ENCODE measurements at places on chromosomes 2 and 18.

DNA sequence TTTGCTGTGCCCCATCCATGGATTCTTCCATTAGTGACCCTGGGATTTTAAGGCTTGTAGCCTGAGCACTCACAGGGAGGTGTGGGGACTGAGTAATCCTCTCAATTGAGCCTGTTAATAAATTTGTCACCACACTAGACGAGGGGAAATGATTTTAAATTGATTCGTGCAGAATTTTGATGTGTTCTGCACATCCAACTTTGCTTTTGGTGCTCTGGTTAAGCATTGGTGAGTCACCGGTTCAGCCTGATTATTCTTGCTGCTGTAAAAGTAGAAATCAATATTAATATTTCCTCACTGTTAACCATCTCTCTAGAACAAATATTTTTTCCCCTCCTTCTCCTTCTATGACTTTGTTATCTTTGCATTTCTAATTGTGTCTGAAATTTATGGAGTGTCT, 482.0 kb downstream of the TSN start:
- no peak for DNase-seq

DNA sequence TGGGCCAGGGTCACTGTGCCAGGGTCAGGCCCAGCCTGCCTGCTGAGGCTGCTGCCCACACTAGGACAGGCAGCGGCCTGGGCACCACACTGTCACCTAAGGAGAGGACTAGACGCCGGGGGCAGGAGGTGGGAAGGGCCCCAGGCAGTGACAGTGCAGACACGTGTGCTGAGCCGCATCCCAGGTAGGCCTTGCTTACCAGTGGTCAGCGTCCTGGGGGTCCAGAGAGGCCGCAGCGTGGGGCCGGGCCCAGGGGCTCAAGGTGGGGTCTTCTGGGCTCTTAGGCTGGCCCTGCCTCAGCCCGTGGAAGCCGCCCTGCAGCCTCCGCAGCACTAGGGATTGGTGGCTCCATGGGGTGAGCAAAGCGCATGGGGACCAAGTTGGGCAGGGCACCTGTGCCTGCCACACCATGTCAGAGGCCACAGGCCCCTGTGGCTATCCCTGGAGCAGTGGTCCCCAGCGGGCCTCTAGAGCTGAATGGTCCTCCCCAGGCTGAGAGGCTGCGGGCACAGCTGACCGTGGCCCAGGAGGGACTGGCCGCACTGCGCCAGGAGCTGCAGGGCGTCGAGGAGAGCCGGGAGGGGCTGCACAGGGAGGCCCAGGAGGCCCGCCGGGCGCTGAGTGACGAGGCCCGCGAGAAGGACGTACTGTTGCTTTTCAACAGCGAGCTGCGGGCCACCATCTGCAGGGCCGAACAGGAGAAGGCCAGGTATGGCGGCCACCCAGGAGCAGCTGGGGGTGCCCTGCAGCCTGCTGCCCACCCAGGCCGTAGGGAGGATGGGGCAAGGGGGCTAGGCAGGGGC, 35.2 kb upstream of the SNED1 start:
- no peak for DNase-seq

DNA sequence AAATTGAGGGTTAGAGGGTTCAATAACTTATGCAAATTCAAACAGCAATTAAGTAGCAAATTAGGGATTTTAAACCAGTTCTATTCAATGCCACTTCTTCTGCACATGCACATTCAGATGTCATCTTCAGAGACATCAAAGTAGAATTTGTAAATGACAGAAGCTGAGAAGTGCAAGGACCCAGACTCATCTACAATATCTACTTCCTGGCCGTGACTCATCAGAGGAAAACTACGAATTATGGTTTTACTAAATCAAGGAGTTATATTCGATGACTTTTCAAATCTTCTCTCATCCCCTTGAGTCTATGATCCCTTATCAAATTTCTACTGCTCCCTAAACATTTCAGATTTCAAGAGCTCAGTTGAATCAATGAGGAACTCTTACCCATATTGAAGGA, 20.0 kb upstream of the STAT4 start:
- no peak for DNase-seq

GRCh38 chr2:7264791-7265190, 347.6 kb downstream of the RNF144A start:
- no peak for DNase-seq

GRCh38 chr2:88221365-88221942, 51.3 kb downstream of the THNSL2 start:
- no peak for DNase-seq

- DNase-seq: no peak
Observed at GRCh38 chr2:238900511-238900910, 52.6 kb downstream of the TWIST2 start.

- no peak for DNase-seq
Observed at GRCh38 chr2:142014536-142014935, 116.3 kb downstream of the LRP1B start.

DNA sequence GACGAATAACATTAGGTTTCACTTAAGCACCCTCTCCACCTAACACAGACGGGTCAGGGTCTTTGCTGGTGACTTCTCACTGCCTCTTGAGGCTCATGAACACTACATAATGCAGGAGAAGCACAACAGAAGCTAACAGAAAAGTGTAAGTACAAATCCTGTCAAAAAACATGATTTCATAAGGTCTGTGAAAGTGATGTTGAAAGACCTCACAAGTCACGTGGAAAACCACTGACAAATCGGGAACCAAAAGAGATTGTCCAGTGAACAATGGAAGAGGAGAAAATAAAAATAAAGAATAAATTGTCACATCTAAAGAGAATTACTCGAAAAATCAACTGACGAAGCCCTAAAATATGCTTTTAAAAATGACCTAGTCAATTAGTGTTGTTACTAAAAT, 14.0 kb downstream of the PSD4 start:
- no peak for DNase-seq

GRCh38 chr2:211367711-211368110, 811.3 kb downstream of the CPS1 start:
- no peak for DNase-seq

DNA sequence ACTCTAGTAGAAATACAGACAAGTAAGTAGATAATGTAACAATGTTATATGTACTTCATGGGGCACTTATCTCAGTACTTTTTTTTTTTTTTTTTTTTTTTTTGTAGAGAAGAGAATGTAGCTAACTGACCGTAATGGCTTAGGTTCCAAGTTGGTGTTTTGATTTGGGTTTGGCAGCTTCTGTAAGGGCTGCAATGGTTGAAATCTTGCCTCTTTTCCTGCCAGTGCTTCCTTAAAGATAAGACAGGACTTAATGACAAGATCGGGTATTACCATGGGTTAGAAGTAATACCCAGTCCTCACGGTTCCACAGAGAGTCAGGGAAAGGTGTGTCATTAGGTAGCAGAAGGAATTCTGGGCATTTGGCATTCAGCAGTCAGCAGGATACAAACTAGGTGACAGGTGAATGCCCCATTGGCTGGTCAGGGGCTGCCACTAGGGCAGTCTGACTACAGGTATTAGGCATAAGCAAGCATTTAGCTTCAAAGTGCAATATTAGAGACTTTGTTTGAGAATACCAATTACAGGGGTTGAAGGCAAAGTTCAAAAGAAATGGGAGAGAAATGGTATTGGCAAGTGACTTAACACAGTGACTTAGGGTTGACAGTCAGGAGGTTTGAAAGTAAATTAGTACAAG, 189.4 kb upstream of the RND3 start:
- DNase-seq: no peak

DNA sequence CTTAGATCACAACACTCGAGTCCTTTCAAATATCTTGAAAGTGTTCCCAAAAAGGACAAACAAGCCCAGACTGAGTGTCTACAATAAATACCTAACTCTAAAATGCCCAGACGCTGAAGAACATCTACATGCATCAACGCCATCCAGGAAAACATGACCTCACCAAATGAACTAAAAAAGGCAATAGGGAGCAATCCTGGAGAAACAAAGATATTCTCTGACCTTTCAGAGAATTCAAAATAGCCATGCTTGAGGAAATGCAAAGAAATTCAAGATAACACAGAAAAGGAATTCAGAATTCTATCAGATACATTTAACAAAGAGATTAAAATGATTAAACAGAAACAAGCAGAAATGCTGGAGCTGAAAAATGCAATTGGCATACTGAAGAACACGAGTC, 61.2 kb upstream of the CHN1 start:
- DNase-seq: no peak

GRCh38 chr2:88067189-88067588, 436 bp upstream of the SMYD1 start:
- no peak for DNase-seq

DNA sequence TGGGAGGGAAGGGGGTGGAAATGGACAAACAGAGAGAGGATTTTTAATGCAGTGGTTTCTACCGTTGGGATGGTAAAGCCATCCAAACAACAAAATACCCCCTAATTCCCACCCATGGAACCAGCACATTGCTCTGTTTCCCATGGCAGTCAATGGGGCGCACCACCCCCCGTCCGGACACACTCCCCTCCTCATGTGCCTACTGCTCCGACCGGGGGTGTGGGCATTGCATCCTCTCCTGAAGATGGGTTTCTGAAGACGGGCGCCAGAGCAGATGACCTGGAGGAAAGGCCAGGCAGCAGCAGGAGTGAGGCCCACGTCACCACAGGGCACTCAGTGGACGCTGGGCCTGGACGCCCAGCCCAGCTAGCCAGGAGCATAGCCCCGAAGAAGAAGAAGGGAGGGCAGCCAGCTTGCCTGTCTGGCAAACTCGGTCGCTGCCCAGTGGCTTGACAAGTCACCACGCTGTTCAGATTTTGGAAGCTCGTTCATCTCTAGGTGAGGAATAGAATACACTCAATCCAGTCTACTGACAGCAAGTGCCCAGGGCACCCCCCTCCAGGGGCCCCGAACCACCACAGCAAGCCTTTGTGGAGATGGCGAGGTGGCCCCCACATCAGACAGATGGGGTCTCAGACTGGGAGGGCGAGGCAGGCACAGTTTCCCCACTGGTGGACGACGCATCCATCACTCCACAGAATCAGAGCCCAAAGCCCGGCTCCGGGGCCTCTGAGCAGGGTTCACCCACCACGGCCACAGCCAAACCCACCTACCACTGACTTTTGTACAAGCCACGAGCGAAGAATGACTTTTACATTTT, 296.2 kb upstream of the SALL3 start:
- no peak for DNase-seq

GRCh38 chr2:235705296-235705695, 211.5 kb downstream of the AGAP1 start:
- DNase-seq: no peak

GRCh38 chr2:215624423-215624829, 188.6 kb upstream of the FN1 start:
- no peak for DNase-seq

DNA sequence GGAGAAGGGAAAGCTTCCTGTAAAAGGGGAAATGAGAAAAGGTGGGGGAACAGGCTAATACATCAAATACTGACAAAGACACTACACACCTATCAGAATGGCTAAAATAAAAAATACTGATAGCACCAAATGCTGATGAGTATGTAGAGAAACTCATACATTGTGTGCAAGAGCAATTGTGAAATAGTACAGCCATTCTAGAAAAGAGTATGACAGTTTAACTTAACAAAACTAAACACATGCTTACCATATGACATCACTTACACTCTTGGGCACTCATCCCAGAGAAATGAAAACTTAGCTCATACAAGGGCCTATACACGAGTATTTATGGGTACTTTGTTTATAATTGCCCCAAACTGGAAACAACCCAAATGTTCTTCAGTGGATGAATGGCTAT, 53.4 kb downstream of the ZNF638 start:
- no peak for DNase-seq

GRCh38 chr2:199749571-199749970, 101.4 kb downstream of the FTCDNL1 start:
- no peak for DNase-seq

DNA sequence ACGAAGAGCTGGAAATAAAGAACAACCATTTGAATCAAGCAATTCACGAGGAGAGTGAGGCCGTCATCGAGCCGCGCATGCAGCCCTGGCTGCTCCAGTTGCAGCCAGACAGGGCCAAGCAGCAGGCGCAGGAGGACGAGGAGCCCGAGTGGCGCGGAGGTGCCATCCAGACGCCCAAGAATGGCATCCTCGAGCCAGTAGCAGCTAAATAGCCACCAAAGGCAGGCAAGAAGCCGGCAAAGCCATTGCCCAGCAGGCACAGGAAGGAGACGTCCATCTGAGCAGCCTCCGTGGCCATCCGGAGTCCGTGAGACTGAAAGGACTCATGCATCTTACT, 8.9 kb upstream of the CHST10 start:
- no peak for DNase-seq
